8988T (cell line): ENCODE measurements at places on chromosomes 2 and 18.

DNA sequence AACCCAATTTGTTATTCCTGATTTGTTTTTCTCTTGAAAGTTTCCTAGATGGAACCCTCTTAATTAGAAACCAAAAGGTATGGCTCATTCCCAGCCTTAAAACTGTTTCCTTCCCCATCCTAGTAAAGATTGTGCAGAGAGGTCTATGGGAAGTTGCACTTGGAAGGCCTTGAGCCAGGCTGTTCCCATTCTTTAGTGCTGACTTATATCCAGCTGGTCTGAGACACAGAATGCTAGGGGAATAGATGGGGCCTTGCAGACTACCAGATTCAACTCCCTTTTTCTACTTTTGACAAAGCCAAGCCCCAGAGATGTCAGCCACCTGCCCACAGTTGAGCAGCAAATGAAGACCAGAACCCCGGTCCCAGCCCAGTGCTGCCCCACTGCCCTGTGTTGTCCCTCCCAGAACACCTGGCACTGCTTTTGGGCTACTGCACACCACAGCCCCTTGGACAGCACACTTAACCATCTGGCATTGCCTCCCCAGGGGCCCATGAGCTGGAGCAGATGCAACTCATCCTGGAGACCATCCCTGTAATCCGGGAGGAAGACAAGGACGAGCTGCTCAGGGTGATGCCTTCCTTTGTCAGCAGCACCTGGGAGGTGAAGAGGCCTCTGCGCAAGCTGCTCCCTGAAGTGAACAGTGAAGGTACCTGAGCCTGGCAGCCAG is 98.2 kb downstream of the MRO start:
- no peak for DNase-seq

DNA sequence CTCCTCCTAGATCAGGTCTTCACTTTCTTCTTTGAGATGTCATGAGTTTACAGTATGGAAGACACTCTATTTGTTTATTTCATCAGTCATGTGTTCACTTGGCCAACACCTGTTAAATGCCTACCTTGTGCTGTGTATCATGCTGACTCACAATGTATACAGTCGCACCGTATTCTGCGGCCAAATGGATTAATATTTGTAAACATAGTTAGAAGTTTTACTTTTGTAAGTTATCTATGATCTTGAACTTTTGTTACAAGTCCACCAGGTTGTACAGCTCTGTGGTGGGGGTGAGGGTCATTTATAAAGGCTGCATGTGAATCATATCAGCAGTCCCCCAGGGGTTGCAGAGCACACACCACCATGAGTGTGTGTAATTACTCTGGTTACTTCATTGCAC is 408.7 kb upstream of the NRP2 start:
- DNase-seq: no peak

GRCh38 chr18:34789768-34790344 is 79.8 kb downstream of the DTNA start:
- DNase-seq: no peak

- no peak for DNase-seq
Observed at GRCh38 chr2:122681626-122682025, 926.2 kb downstream of the TSN start.

DNA sequence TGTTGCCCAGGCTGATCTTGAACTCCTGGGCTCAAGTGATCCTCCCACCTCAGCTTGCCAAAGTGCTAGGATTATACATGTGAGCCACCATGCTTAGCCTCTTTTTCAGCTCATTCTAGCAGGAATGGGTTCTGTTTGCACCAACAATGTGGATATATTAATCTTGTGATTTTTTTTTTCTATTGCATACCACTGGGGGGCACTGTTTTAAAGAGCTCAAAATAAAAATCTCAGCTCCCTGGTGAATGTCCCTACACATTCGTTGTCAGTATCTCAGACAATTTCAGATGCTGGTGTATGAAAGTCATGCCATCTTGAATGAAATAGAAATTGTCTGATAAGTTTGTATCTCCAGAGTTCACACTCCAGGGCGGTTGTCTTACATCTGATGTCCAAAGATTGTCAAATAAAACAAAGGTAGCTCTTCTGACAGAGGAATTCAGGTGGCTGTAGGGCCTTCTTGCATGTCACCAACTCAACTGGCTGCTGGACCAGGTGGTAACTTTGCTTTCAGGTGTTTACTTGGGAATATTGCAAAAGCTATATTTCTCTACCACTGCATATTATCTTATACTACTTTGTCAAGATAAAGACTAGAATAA is 3.1 kb upstream of the MATN3 start:
- peak; percentile 50 for DNase-seq

DNA sequence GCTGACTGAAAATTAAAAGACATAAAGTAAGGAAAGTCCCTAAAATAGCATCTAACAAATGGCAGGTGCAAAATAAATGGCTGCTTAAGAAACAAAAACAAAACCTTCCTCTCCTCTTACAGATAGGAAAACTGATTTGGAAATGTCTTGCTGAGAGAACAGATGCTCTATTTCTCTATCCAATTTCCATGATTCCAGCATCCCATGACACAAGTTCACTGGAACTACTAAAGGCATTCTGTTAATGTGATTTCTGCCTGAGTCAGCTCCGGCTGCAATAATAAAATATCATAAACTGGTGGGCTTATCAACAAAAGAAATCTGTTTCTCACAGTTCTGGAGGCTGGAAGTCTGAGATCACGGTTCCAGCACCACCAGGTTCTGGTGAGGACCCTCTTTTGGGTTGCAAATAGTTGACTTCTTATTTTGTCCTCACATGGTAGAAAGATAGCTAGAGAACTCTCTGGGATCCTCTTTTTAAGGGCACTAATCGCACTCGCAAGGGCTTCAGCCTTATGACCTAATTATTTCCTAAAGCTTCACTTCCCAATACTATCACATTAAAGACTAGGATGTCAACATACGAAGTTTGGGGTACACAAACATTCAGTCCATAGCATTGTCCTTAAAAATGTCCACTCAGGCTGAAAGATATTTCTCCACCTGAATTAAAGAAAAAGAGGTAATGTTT is 78.2 kb upstream of the GALNT3 start:
- DNase-seq: no peak

GRCh38 chr2:85266146-85267041 is 61.4 kb downstream of the TGOLN2 start:
- DNase-seq: peak; percentile 58

DNA sequence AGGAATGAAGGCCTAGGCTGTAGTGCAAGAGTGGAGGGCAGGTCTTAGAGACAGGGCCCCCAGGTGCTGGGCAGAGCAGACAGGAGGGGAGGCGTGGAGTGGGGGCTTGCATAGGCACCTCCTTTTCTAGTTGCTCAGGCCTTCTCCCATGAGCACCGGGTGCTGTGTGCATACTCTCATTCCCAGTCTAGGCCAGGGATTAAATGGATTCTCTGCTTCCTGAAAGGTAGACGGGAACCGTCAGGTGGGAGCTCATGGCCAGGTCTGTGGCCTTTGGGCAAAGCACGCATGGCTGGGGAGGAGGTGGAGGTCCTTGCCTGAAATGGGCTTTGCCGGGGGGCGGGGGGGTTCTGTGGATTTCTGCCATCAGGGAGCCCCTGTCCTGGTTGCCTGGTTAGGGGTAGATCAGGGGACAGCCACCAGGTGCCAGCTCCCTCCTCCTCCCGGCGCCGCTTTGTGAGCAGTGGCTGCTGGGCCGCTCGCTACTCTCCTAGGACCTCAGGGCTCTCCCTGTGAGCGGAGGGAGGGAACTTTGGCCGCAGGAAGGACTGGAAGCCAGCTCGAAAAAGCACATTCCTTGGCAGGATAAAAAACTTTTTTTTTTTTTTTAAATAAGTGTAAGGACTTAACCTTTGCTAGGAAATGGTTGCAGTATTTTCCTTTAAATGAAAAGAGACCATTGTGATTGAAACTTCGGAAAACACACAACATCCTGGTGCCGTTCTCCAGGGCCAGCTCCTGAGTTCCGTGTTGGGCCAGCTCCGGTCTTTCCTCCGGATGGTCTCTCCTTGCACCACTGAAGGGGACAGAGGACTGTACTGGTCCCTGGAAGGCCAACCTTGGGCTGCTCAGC is 82.8 kb upstream of the HAAO start:
- no peak for DNase-seq

- no peak for DNase-seq
Observed at GRCh38 chr18:77918730-77919129, 669.1 kb downstream of the GALR1 start.

DNA sequence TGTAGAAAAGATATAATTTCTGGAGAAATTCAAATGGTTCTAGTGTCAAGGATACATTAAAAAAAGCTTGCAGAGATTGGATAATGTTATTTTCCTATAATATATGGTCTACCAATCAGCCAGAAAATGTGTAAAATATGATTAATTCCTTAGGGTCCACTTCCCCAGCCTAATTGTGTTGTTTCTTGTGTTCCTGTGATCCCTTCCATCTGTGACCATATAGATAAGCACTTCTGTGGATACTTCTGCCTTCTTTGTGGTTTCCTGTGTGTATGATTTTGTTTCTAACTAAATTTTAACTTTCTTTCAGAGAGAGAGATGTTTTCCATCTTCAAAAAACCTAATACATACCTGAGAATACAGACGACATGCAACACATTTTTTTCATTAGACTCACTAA is 367.1 kb upstream of the PIK3C3 start:
- no peak for DNase-seq

DNA sequence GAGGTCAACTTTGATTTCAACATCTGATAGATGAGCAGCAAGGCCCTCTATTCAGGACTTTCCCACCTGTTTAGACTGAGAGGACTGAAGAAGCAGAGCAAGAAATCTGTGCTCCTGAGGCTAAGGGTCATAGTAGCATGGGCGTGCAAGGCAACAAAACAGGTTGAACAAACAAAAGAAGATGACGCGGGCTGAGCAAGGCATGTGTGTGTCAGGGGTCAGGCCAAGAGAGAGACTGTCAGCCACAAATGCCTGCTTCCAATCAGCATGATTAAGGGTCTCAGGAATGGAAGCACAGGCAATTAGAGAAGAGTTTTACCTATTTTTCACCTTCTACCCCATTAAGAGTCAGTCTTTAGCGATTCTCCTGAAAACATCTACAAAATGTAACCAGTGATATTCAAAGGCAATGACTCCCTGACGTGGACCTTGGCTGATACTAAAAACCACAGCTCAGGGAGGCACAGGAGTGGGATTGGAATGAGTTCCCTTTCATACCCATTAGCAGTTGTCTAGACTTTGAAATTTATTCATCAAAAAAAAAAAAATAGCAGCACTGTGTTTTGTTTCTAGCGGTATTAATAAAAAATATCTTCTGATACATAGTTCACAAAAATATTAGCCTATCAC is 81.9 kb downstream of the DYNAP start:
- no peak for DNase-seq

GRCh38 chr2:117933884-117934354 is 80.0 kb downstream of the CCDC93 start:
- DNase-seq: no peak

- no peak for DNase-seq
Observed at GRCh38 chr18:68472701-68473295, 242.1 kb downstream of the TMX3 start.

GRCh38 chr18:13653746-13654433 is 72.5 kb downstream of the FAM210A start:
- no peak for DNase-seq

GRCh38 chr2:108588070-108588668 is 53.9 kb downstream of the LIMS1 start:
- DNase-seq: no peak

- no peak for DNase-seq
Observed at GRCh38 chr2:159290289-159290907, 3.9 kb upstream of the WDSUB1 start.

GRCh38 chr2:220006152-220006621 is 378.8 kb downstream of the SLC4A3 start:
- no peak for DNase-seq

DNA sequence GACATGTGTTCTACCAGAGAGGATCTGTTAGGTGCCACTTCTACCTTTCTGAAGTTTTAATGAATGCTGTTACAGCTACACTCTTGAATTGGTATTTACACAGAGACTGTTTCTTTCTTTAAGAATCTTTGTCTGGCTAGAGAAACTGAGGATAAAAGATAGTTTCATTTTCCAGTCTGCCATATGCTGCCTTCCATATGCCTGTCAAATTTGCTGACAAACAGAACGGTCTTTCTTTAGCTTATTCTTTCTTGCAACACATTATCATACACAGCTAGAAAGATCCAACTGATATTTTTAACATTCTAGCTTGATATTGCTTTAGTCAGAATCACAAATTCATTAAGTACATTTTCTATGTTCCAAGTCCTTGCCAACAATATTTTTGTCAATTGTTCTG is 409.8 kb upstream of the CELF4 start:
- DNase-seq: no peak

DNA sequence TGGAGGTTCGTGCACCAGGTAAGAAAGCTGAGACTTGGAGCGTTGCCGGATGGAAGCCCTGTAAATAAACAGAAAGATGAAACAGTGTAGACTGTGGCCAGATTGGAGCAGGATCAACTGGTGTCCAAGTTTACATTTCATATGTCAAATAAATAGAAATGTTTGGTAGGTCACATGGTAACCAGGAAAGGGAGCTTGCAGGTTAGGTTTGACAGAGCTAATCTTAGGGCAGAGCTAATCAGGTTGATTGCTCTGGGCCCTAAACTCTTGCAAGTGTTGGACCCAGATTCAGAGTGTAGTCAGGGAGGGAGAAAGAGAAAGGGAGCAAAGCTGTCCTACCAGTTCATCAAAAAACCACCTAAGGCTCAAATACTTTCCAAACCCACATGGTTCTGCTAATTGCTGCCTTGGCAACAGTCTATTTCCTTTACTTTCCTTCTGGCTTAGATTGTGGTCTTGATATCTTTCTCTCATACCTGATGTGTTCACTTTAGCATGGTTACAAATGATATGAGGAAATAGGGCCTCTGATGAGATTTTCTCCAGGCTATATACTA is 63.2 kb downstream of the G6PC2 start:
- no peak for DNase-seq

GRCh38 chr2:132955871-132956615 is 286.0 kb upstream of the LYPD1 start:
- DNase-seq: no peak

- DNase-seq: no peak
Observed at GRCh38 chr2:214410128-214410775, 602 bp upstream of the VWC2L start.

DNA sequence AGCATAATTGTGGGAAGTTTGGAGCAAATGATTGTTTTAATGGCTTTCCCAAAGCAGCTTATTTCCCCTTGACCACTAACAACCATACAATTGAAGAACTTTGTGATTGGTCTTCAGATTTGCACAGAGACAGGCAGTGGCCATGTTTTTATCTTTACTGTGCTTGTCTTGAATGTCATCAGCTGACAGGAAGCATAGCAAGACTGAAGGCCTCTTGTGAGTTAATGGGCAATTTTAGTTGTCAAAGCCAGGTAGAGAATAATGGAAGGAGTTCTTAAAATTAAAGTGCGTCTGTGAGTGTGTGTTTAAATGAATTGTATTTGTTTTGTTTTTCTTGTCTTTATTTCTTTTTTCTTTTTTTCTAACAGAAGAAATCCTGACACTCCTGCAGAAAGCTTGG is 809.9 kb downstream of the TSN start:
- no peak for DNase-seq

- DNase-seq: no peak
Observed at GRCh38 chr18:26127786-26128185, 5.9 kb upstream of the PSMA8 start.

GRCh38 chr2:36889795-36890194 is 76.5 kb downstream of the STRN start:
- peak; percentile 41 for DNase-seq
